ENCODE measurements at places on chromosomes 6 and 20. TPM values are rescaled to one million over a fixed set of nuclear protein-coding genes. Genes with fewer than 3 reads are reported as not detected.

The HLA-DRA gene
- total RNA-seq: not detected

DNA sequence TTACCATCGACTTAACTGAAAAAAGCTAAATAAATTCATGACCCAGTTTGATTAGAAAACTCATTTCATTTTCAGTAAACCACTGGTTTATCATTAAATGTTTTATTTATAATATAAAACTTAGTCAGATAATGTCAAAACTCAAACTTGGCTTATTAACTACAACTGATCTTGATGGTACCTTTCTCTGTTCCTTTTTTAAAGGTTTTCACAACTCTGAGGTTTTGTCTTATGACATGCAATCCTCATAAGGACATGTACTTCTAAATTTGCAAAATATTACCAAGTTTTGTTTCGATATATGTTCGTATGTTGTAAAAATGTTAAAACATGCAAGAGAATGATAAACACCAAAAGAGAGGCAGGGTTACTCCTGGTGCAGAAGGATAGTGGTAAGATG, 82.5 kb upstream of the PDE10A start:
- H3K27me3 ChIP-seq: no peaks in the 10 kb centered on the region
- no peak overlapping the region for H3K27ac ChIP-seq
- H3K4me1 ChIP-seq: no peaks in the 10 kb centered on the region
- DNase-seq: no peak
- H3K36me3 ChIP-seq: no peaks in the 10 kb centered on the region

The CLPSL2 gene
- not detected for total RNA-seq

The MOG gene
- total RNA-seq: not detected

- no peak overlapping the region for H3K4me3 ChIP-seq
- H3K27me3 ChIP-seq: no peaks in the 10 kb centered on the region
- no peaks in the 10 kb centered on the region for H3K36me3 ChIP-seq
These were observed 123.3 kb upstream of the PHACTR3 start for GRCh38 chr20:59481067-59481466.

- no peak overlapping the region for H3K27ac ChIP-seq
- H3K27me3 ChIP-seq: no peaks in the 10 kb centered on the region
These were observed 86.9 kb downstream of the MLIP start for GRCh38 chr6:54198134-54198533.

DNA sequence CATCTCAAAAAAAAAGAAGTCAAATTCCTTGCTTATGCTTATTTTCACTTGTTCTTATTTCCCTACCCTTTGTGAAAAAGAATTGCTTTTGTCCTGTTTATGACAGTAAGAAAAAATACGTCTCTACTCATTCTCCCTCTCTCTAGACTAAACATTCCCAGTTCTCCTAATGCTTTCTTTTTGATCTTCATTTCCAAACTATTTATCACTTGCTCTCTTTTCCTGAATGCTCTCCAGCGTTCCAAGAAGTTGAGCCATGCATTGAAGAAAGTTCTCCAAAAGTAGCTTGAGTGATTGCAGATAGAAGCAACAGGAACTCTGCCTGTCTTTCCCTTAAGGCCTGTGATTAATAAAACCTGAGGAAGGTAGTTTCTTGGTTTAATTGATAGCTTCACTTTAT, 53.1 kb upstream of the TMEM170B start:
- peak; percentile 61 for DNase-seq
- H3K27me3 ChIP-seq: no peaks in the 10 kb centered on the region
- H3K36me3 ChIP-seq: no peaks in the 10 kb centered on the region
- no peak overlapping the region for H3K4me3 ChIP-seq

DNA sequence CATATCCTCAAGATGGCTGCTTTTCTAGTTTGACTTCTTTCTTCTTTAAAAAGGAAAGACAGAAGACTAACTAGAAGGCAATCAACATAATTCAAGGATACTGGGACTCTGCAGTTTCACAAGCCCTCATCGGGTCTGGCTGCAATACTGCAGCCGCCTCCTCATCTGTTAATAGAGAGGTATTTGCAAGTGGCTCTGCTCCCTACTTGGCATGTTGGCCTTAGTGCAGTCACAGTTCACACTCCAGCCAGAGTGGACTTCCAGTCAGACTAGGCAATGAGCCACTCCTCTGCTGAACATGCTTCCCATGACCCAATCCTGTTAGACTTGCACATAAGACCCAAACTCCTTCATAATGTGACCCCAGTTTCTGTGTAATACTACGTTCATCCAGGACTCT, 141.9 kb upstream of the ENPP5 start:
- no peak for DNase-seq
- H3K4me3 ChIP-seq: no peak overlapping the region
- H3K27ac ChIP-seq: no peak overlapping the region

DNA sequence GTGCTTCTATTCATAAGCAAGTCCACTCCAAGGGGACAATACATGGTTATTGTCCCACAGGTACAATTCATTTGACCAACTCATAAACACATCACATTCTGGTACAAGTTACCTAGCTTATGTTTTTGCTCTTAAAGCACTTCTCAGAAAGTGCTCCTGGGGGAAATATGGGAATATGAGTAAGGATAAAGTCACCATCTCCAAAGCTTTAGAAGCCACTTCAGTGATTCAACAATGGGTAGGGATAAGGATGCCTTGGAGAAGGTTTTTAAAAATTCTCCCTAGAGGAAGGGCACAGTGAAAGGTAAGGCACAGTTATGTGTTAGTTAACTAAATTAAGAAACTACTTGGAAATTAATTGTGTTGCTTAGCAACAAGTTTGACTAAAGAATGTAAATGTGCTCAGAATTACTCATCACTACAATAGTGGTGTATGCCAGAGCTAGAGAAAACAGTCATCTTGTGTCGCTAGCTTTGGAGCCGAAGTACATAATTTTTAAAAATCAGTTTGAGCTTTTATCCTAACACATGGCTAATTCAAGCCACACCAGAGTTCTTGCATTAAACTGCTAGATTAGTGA, 39.5 kb upstream of the LAMP5 start:
- H3K4me1 ChIP-seq: no peaks in the 10 kb centered on the region
- no peak overlapping the region for H3K27ac ChIP-seq
- DNase-seq: peak; percentile 49
- no peaks in the 10 kb centered on the region for H3K27me3 ChIP-seq

The ESR1 gene
- total RNA-seq: 0.05 TPM

DNA sequence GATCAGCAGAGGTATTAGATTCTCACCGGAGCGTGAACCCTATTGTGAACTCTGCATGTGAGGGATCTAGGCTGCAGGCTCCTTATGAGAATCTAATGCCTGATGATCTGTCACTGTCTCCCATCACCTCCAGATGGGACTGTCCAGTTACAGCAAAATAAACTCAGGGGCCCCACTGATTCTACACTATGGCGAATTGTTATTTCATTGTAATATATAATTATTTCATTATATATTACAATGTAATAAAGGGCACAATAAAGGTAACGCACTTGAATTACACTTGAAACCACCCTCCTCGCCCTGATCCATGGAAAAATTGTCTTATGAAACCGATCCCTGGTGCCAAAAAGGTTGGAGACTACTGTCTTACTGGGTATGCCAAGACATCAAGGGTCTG, 18.6 kb downstream of the PRKN start:
- no peak overlapping the region for H3K27ac ChIP-seq
- no peak for DNase-seq
- H3K4me1 ChIP-seq: no peaks in the 10 kb centered on the region
- no peak overlapping the region for H3K4me3 ChIP-seq
- no peaks in the 10 kb centered on the region for H3K36me3 ChIP-seq

The ZBP1 gene
- not detected for total RNA-seq

DNA sequence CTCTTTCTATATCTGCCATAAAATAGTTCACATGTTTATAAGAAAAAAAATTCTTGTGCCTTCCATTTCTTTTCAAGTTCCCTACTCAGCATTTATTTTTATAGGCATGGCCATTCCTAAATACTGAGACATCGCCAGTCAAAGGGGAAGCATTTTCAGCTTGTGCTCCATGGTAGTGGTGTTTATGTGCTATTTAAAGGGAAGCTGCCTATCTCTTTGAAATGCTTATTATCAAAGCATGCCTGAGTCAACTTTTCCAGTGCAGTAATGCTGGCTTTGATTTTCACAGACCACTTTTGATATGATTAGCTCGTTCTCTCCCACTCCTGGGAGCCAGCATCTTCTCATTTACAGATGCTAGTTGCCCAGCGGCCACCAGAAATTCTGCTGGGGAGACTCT, 124.1 kb upstream of the RIN2 start:
- no peaks in the 10 kb centered on the region for H3K27me3 ChIP-seq
- no peaks in the 10 kb centered on the region for H3K36me3 ChIP-seq
- no peak overlapping the region for H3K4me3 ChIP-seq
- H3K4me1 ChIP-seq: no peaks in the 10 kb centered on the region

The ME1 gene
- 38.5 TPM for total RNA-seq

GRCh38 chr6:15952231-15953151, 176.4 kb upstream of the MYLIP start:
- H3K4me1 ChIP-seq: peaks cover 9% of the 10 kb centered on the region
- H3K36me3 ChIP-seq: no peaks in the 10 kb centered on the region
- no peak for DNase-seq
- no peak overlapping the region for H3K4me3 ChIP-seq
- H3K27ac ChIP-seq: no peak overlapping the region

The VARS1 gene
- total RNA-seq: 96.3 TPM

DNA sequence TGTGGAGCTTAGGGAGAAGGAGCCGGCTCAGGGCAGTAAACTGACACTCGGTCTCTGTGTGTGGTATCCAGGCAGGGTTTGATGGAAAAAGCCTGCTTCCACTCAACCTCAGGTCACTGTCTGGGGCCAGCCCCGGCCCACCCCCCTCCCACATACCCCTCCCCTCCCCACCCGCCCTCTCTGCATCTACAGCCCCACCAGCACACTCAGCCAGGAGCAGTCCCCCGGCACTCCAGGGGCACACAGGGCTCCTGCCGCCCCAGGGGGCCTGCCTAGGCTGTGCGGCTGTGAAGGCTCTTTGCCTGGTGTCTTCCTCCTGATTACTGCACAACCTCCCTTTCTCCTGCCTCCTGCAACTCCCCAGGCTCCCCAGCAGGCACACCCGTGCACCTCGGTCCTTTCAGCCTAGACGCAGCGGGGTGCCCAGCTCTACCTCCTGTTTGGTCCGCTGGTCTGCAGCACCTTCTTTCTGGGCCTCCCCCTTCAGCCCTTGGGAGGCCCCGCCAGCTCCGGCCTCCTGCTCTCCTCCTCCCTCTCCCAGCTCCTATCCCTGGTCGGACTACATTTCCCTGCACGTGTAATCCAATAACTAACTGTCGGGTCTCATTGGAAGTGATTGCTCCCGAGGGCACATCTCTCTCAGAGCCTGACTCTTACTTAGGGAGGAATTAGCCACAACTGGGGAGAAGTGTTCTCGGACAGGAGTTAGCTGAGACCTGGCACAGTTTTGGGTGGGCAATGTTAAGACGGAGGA, 1.3 kb upstream of the FOXF2 start:
- no peaks in the 10 kb centered on the region for H3K36me3 ChIP-seq
- no peak overlapping the region for H3K27ac ChIP-seq
- no peak for DNase-seq
- peaks cover 79% of the 10 kb centered on the region for H3K27me3 ChIP-seq
- H3K4me1 ChIP-seq: peaks cover 5% of the 10 kb centered on the region

The PRDM1 gene
- total RNA-seq: 11.4 TPM

GRCh38 chr20:37920270-37920669, 17.3 kb downstream of the VSTM2L start:
- H3K27ac ChIP-seq: no peak overlapping the region
- H3K36me3 ChIP-seq: no peaks in the 10 kb centered on the region
- peaks cover 34% of the 10 kb centered on the region for H3K27me3 ChIP-seq
- DNase-seq: no peak

- no peaks in the 10 kb centered on the region for H3K36me3 ChIP-seq
- H3K27ac ChIP-seq: no peak overlapping the region
- H3K4me3 ChIP-seq: no peak overlapping the region
- H3K4me1 ChIP-seq: no peaks in the 10 kb centered on the region
- H3K27me3 ChIP-seq: no peaks in the 10 kb centered on the region
These were observed 49.6 kb upstream of the GFRAL start for GRCh38 chr6:55277646-55278045.

DNA sequence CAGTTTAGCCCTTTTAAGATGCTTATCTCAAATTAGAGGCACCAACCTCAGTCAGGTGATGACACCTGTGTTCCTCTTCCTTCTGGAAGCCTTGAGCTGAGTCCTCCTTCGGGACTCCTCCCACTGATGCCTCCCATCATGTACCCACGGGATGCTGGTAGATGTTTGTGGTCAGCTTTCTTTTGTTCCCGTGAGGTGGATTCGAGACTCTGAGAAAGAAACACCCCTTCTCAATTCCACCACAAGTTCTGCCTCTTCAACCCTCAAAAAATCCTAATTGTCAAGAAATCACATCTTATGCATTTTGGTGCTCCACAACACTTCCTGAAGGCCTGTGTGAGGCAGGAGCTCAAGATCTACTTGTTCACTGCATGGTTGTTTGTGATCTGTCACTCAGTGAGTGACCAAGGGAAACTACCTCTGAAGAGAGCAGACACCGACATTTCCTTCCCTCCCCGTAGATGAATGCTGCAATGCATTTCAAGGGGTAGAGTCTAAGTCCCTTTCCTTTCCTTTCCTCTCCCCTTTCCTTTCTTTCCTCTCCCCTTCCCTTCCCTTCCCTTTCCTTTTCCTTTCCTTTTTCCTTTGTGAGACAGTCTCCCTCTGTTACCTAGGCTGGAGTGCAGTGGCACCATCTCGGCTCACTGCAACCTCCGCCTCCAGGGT, 50.5 kb downstream of the PCNA start:
- H3K27ac ChIP-seq: no peak overlapping the region
- H3K4me3 ChIP-seq: no peak overlapping the region
- no peak for DNase-seq
- no peaks in the 10 kb centered on the region for H3K36me3 ChIP-seq
- peaks cover 19% of the 10 kb centered on the region for H3K4me1 ChIP-seq

GRCh38 chr20:47233333-47234188, 122.9 kb downstream of the ZMYND8 start:
- H3K36me3 ChIP-seq: peaks cover 19% of the 10 kb centered on the region
- H3K27ac ChIP-seq: no peak overlapping the region
- H3K27me3 ChIP-seq: no peaks in the 10 kb centered on the region
- H3K4me3 ChIP-seq: no peak overlapping the region
- DNase-seq: peak; percentile 74
- peaks cover 17% of the 10 kb centered on the region for H3K4me1 ChIP-seq

DNA sequence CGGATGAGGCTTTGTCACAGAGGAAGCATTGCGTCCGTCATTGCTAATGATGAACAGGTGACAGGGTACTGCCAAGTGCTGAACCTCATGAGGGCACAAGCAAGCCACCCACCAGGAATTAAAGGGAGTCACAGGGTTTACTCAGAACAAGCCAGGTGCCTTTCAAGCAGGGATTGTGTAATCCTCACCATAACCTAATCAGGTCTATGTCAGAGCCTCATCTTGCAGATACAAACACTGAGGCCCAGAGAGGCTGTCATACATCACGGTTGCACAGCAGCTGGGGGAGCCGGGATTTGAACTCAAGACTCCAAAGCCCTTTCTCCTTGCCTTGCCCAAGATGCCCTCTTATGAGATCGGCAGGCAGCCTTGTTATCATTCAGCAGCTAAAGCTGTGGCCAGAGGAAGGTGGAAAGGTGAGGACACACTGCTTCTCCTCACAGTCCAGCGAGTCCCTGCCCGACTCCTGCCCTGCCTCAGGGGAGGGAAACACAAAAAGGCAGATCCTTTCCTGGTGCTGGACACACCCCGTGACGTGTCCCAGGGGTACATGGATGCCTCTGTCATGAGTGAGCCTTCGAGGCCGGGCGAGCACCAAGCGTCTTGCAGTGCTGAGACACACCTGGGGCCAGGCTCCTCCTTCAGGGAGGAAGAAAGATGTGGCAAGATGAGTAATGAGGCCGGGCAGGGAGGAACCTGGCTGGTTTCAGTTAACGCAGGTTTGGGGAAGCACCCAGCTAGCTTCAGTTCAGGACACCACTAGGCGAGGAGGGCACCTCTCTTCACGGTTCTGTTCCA, 214.9 kb downstream of the LY86 start:
- H3K27ac ChIP-seq: no peak overlapping the region
- no peak overlapping the region for H3K4me3 ChIP-seq
- H3K36me3 ChIP-seq: no peaks in the 10 kb centered on the region
- H3K27me3 ChIP-seq: no peaks in the 10 kb centered on the region
- DNase-seq: no peak
- H3K4me1 ChIP-seq: peaks cover 3% of the 10 kb centered on the region

The WFDC5 gene
- total RNA-seq: not detected

The MUC21 gene
- total RNA-seq: not detected
